ENCODE measurements at places on chromosomes 16 and 17.
A peak's percentile ranks its signal among the peaks of the same experiment; 100 is the strongest.

DNA sequence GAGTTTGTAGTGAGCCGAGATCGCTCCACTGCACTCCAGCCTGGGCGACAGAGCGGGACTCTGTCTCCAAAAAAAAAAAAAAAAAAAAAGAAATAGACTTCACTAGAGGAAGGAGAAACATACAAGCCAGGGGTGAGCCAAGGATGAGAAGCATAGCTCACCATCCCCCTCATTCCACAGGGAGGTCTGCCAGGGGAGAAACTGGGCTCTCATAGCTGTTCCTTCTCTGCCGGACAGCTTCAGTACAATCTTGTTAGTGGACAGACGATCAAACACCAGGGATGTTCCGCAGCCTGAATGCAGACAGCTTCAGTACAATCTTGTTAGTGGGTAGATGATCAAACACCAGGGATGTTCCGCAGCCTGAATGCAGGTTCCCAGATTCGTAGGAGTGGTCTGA, 509.6 kb downstream of the CDH13 start:
- no peak for DNase-seq

DNA sequence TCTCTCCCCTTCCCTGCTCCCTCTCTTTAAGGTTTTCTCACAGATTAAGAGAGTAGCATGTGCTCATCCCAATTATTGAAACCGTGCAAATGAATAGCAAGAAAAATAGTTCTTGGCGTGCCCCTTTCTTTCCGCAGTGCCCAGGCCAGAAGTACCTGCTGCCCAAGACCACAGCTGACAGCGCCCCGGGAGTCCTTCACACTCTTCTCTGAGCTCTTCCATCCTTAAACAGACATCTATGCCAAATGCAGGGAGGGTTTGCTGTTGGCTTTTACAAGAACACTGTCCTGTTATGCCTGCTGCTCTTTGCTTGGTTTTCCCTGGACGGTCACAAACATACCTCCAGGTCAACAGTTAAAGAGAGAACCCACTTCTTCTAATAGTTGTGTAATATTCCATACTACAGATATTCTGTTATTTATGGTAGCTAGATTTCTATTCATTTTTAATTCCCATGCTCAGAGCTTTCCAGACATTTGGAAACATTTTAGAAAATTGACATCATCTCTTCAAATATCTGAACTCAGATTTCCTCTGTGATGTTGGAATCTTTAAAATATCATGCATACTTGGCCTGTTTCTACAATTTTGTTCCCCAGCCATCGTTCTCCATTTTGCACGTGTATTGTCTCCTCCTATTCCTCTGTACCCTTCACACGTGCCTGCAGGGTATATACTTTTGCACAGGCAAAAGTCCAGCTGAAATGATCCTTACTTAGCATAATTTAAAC, 416.7 kb downstream of the WWOX start:
- no peak for DNase-seq

DNA sequence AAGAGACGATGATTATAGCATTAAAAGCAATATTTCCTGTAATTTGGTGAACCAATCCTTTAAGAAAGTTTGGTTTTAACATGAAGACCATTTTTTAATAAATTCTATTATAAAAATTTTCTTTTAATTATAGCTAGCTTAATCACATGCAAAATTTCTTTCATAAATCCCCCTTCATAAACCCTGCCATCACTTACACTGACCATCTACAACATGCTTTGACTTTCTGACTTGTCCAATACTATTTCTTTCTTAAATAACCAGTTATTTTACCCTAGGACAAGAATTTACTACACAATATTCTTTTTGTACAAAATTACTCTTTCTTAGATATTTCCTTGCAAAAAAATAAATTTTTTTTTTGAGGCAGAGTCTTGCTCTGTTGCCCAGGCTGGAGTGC, 1334.8 kb downstream of the CDH11 start:
- no peak for DNase-seq

DNA sequence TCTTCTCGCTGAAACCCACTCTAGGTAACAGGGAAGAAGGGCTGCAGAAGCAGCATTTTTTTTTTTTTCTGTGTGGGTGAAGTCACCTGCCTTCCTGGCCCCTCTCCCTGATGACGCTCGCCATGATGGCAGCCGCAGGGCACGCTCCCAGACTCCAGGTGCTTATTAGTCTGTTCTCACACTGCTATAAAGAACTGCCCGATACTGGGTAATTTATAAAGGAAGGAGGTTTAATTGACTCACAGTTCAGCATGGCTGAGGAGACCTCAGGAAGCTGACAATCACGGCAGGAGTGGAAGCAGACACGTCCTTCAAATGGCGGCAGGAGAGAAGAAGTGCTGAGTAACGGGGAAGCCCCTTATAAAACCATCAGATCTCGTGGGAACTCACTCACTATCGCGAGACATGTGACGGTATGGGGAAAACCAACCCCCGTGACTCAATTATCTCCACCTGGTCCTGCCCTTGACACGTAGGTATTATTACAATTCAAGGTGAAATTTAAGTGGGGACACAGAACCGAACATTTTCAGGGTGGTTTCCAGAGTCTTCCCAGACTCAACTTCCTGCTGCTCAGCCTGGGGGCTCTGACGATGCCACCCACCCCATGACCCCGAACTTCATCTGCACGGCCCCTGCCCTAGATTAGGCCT, 34.9 kb upstream of the NLRP1 start:
- DNase-seq: no peak

DNA sequence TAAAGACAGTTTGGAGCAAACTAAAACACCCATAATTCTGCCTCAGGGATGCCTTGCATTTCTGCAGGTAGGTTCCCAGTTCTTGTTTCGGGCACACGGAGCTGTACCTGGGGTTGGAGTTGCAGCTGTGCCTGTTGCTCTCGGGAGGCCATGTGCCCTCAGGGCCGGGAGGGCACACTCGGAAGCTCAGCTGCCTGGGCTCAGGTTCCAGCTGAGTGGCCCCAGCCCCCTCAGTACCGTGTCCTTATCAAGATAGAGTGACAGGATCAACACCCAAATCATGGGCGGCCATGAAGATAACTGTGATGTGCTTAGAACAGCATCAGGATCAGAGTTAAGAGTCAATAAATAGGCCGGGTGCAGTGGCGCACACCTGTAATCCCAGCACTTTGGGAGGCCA, 107.9 kb downstream of the SNX29 start:
- DNase-seq: no peak

DNA sequence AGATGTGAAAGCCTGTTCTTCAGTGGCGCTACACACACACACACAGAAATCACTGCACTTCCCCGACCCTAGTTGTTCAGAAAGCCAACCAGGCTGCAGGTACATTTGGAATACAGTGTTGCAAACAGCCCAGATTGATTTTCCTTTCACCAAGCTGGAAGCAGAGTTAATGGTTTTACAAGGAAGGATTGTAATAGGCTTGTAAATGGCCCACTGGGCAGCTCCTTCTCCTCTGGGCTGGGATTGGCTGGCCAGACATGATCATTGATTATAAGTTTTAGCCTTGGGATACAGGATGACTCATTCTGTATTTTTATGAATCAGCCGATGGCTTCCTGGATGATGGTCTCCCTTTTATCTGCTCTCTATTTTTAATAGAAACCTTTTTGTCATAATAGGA, 2.5 kb downstream of the VAT1L start:
- DNase-seq: no peak

DNA sequence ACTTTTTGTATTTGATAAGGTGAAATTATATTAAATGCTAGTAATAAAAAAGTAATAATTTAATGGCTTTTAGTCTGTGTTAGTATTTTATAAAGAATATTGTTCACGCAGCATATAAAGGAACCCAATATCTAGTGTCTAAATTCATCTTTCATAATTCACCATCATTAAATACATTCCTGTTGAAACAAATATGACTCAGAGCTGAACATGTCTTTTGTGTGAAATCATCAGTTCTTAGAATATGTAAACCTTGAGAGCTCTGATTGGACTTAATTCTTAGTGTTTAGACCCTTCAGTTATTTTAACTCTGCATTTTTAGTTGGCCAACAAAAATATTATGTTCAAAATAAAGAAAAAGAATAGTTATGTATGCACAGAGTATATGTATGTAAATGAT, 71.8 kb downstream of the ABHD15 start:
- DNase-seq: no peak

DNA sequence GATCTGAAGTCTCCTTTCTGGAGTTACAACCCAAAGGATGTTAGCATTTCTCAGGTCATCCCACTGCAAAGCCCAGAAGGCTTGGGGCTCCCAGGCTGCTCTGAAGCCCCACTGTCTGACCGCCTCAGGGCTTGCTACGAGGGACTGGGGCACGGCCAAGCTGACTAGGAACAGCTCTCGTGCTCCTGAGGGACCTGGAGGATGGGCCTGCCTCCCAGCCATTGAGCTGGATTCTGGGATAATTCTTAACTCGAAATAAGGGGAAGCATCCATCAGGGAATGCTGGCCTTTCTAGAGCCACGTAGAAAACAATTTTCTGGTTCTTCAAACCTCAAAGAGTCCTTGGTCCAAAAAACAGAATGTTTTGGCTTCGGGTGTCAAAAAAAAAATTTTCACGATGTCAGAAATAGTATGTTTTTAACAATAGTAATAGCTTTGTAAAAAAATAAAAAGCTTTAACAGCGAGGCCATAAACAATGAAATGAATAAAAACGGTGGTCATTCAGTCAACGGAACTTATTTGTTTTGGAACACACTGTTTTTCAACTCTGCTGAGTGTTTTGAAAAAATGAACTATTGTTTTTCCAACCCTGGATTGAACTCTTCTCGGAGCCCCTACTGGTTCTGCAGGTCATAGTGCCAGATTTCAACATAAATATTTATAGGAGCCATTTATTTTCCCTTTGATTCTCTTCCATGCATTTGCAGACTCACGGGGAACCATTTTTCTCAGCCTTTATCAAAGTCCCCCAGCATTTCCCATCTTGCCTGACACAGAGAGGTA, 16.4 kb upstream of the HERPUD1 start:
- DNase-seq: no peak

DNA sequence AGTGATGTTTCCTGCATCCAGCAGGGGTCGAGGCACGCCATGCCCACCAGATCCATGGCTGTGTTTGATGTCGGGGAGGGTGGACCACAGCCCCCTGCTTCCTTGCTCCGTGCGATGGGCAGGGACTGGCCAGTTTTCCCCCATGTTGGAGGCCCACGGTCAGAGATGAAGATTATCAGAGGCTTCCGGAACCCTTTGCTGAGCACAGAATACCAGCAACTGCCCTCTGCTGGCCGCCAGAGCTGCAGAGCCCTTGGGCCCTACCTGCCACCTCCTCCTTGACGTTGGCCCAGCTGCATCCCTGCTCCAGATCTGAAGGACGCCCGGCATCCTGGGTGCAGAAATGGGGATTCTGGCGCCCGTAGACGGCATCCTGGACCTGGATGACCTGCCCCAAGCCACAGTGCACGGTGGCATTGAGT, 23.7 kb upstream of the BCO1 start:
- no peak for DNase-seq

DNA sequence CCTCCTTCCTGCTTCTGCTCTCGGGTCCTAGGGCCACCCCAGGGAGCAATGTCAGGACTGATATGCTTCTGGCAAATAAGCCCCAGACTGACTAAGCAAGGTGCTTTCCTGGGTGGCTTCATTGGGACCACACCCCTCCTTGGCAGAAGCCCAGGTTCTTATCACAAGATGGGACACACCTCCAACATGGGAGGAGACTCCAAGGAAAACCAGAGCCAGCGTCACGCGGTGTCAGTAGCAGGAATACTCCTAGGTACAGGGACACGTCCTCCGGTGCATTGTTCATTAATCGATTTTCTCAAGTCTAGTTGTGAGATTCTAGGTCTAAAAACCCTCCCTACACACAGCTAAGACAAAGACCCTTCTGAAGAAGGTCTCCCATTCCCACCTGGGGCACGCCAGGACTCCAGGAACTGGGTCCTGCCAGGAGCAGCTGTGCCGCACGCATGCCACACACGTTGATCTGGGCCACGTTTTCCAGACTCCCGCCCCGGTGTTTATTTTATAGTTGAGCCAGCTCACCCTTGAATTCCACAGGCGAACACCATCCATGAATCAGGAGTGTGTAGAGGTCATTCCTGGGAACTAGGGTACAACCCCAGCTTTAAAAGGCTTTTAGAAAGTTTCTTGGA, 30.8 kb downstream of the FA2H start:
- DNase-seq: no peak

DNA sequence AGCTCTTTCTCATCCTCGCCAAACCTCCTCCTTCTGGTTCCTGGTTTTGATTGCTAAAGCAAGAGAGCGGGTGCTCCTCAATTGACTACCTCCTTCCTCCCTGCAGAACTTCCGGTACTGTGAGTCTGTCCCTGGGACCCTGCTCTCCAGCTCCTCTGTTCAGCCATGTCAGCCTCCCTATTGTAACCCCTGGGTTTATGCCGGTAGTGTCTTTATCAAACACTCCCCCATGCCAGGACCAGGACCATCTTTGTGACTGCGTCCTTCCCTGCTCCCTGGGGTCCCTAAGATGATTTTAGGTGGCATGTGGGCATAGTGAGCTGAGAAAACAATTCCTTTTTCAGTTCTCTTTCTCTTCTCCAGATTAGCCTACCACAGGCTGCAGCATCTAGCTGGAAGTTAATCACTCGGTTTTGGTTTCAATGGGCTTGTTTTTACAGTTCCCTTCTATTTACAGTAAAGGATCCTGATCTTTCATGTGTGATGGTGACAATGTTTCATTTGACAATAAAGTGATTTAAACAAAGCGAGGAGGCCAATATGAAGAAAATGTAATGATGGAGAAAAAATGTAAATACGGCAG, 27.7 kb upstream of the IL21R start:
- DNase-seq: peak; percentile 53

DNA sequence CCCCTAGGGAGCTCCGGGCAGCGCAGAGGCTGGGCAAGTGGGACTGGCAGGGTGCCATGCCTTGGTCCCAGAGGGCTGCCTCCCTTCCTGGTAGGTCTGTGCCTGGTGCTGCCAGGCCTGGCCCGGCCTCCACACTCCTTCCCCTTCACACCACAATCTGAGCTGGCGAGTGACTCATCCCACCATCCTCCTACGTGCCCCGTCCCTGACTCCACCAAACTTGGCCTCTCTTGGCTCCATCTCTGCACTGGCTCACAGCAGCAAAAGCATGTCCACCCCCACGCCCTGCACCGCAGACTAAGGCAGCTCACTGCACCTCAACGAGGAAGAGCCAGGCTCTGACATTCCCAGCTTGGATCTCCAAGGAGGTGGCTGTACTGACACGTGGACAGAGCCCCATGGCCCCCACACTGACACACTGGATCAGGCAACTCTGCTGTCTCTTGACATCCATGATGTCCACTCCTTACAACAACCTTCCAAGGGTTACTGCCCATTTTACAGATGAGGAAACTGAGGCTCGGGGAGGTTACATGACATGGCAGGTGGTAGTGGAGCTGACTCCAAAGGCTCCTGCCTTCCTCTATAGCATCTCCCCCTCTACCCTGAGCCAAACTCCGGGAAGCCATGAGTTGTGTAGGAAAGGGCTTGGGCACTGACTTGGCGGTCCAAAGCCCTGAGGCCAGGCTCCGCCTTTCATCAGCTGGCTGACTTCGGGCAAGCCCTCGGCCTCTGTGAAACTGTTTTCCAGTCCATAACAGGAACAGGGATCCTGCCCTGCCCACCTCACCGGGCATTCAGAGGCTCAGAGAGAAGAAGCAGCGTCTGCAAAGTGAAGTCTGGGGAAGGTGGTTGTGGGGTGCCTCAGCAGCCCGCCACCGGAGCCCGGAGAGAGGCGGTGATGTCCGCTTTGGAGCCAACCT, 20.1 kb upstream of the KRT19 start:
- DNase-seq: peak; percentile 17

- DNase-seq: no peak
Observed at GRCh38 chr16:56303880-56304279, 112.6 kb downstream of the GNAO1 start.

All from Ammon's horn (tissue), 1 donor.